ENCODE measurements at places on chromosomes 2 and 18.

DNA sequence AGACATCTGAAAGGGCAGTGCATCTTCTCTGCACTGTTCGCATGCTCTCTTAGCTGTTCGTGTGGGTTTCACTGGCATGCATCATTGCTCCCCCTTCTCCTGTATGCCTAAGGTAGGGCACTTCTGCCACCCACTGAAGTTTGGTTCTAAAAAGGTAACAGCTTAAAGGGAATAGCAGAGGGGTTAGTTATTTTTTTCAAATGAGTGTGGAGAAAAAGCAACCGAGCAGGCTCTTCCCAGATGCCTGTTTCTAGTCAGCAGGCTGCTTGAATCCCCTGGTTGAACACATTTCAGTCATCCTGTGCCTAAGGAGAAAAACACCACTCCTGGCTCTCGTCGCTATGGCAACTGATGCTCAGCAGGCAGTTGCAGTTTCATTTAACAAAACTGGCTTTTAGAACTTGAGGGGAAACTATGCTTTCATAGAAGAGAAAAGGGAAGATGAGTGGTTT, 69.8 kb upstream of the GALNT3 start:
- DNase-seq = no peak

GRCh38 chr2:212181646-212182045, 357.0 kb downstream of the ERBB4 start:
- no peak for DNase-seq

GRCh38 chr2:189152483-189152882, 27.1 kb downstream of the COL5A2 start:
- no peak for DNase-seq

DNA sequence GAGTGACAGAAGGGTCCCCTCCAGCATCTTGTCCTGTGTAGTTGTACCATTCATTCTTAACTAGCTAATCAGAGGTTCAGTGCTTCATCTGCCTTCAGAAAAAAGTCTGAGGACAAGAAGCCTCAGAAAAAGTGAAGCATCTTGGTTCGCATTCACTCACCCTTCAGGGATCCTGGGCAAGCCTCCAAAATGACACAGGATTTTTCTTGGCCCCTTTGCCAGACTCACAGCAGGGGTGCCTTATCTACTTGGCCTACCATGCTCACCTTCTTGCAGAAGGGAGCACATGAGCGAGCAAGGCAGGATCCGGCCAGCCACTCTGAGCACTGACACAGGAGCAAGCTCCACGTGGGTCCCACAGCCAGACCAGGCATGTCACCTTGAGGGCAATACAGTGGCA, 43.1 kb upstream of the XDH start:
- no peak for DNase-seq

DNA sequence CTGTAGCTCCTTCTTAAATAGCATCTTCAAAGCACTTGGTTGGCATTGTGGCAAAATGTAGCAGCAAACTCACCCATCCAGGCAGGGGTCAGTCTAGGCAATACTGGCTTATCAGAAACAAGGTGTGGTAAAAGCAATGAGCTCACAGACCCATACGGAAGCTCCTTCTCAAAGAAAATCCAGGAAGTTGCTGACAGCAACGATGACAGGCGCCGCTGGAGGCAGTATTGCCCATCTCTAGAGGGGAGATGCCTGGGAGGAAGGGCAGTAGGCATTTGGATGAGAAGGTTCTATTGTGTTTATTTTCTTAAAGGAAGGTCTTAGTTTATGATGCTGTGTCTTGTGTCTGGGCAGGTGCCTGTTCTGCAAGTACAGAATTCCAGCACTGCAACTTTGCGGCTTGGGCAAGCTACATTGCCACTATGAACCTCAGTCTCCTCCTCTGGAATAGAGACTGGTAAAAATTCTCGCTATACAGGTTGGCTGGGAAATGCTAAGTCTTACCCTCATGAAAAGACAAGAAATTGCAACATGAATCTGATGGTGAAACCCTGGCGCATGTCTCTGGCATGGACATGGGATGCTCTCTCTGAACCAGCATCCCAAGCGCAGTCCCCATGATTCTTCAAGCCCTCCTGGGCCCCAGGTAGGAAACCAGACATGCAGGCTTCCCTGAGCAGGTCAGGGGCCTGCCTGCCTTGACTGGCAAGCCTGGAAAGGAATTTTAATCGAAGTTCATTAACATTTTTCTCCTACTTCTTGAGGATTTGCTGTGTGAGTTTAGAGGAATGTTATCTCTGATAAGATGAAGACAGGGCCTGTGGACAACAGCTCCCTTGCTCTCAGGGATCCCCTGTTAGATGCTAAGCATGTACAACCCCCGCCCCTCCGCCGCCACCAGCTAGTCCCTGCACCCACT, 156.0 kb downstream of the TFCP2L1 start:
- DNase-seq = peak; percentile 38

GRCh38 chr2:13682540-13683272, 949.8 kb upstream of the LRATD1 start:
- DNase-seq = peak; percentile 78

GRCh38 chr2:7658486-7658885, 741.3 kb downstream of the RNF144A start:
- no peak for DNase-seq

- DNase-seq = no peak
Measured at GRCh38 chr2:25313711-25314513, 27.8 kb downstream of the DNMT3A start.

GRCh38 chr2:204135752-204136151, 199.2 kb downstream of the ICOS start:
- no peak for DNase-seq

DNA sequence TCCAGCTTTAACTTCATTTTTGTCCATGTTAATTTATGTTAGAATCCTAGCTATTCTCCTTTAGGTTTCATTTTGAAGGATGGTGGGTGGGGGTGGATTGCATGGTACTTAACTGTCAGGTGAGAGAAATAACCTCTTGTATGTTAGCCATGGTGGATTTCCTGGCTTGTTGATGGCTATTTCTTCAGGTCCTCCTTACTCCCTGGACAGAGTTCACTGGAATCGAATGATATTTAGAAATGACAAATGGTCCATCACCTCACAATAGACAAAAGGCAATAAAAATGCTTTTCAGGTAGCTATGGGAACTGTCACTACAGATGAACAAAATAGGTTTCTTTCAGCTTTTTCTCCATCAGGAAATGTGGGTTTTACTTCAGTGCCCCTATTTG, 91.7 kb downstream of the EML6 start:
- no peak for DNase-seq

- no peak for DNase-seq
Measured at GRCh38 chr2:195343540-195343939, 313.5 kb upstream of the SLC39A10 start.

- DNase-seq = no peak
Measured at GRCh38 chr18:54528942-54529376, 62.1 kb upstream of the DYNAP start.

- DNase-seq = no peak
Measured at GRCh38 chr2:208183972-208184705, 5.7 kb downstream of the C2orf80 start.

GRCh38 chr2:198374375-198375082, 570.1 kb downstream of the PLCL1 start:
- DNase-seq = peak; percentile 51

- no peak for DNase-seq
Measured at GRCh38 chr18:37980556-37980955, 415.0 kb upstream of the CELF4 start.

DNA sequence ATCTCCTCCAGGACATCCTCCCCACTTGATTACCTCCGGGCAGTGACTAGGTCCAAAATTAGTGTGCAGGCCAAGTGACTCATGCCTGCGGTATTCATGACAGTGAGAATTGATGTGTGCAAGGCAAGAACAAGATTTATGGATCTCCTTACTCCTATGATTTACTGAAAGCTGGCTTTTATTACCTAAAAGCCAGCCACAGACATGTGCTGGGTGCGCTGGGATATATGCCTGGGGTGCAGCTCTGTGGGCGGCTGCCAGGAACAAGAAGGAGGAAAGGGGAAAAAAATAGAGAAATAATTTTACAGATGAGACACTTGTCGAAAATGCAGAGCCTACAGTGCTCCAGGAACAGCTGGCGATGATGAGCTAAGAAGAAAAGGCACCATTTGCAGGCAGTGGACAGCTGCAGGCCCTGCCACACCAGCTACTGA, 359.3 kb downstream of the CMPK2 start:
- no peak for DNase-seq

DNA sequence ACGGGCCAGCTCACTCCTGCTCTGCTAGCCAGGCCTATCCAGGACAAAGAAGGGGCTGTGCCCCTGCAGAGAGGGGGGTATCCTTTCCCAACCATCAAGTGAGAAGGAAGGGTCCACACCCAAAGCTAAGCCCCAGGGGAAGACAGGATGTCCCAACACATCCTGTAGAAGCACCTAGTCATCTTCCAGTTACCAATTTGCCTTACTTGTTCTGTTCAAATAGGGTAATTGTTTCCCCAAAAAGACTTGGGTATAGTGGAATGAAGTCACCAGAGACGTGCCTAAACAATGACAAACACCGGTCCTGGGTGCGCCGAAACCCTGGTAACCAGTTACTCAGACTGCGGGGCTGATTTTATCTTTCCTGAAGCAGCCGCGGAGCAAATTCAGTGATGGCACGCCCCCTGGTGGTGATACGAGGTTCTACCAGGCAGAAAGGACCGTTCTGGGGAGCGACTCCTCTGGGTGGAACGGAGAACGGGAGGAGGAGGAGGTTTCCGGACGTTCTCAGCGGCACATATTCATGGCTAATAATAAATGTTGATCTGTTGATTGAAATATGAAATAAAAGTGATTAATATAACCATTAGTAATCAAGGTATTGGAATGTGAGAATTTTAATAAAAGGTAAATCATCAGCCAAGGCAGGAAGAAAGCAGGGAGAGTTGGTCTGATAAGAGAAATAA, 109.3 kb upstream of the STON1 start:
- peak; percentile 90 for DNase-seq

DNA sequence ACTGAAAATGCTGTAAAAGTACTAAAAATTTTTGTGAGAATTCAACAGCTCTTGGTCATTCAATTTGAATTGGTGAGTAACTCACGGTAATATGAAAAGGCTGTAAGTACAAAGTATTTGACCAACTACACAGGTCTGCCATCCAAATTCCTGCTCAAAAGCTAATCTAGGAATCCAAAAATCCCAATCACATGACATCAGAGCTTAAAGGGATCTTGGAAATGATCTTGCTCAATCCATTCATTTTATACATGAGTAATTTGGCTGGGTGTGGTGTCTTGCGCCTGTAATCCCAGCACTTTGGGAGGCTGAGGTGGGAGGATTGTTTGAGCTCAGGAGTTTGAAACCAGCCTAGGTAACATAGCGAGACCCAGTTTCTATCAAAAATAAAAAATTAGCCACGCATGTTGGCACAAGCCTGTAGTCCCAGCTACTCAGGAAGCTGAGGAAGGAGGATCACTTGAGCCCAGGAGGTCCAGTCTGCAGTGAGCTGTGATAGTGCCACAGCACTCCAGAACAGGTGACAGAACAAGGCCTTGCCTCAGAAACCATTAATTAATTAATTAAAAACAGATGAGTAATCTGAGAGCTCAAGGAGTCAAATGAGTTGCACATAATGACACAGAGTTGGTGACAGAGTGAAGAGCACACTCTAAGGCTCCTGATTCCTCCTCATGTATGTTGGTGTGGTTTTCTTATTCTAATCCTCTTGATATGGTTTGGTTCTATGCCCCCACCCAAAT, 19.8 kb downstream of the SPIRE1 start:
- no peak for DNase-seq

- no peak for DNase-seq
Measured at GRCh38 chr2:43461453-43462073, 134.3 kb downstream of the THADA start.

DNA sequence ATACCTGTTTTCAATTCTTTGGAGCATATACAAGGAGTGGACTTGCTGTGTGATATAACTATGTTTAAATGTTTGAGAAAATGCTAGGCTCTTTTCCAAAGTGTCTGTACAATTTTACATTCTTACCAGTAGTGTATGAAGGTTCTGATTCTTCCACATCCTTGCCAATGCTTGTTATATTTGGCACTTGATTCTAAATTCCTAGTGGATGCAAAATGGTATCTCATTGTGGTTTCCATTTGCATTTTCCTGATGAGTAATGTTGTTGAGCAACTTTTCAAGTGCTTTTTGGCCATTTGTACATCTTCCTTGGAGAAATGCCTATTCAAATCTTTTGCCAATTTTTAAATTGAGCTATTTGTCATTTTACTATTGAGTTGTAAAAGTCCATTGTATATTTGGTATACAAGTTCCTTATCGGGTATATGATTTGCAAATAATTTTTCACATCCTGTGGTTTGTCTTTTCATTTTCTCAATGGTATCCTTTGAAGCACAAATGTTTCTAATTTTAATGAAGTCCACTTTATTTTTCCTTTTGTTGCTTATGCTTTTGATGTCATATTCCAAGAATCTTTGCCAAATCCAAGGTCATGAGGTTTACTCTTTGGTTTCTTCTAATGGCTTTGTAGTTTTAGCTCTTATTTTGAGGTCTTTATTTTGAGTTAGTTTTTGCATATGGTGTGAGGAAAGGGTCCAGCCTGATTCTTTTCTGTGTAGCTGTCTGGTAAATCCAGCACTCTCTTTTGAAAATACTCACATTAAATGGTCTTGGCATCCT, 33.2 kb upstream of the CWC22 start:
- DNase-seq = no peak

DNA sequence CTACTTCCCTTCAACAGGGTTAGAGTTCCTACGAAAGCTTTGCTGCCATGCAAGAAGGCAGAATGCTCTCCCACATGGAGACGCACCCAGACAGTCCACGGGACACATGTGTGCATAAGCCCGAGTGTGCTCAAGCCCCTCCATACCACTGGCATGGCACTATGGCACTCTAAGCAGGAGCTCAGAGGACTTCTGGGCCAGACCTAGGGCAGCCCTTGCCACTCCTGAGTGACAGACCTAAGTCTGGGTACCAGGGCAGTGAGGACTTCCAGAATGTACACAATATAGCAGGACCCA, 11.4 kb upstream of the ARID5A start:
- DNase-seq = no peak

- DNase-seq = peak; percentile 73
Measured at GRCh38 chr2:201432038-201432620, 19.1 kb downstream of the TRAK2 start.

GRCh38 chr2:25230198-25230947, 62.0 kb upstream of the POMC start:
- DNase-seq = no peak

DNA sequence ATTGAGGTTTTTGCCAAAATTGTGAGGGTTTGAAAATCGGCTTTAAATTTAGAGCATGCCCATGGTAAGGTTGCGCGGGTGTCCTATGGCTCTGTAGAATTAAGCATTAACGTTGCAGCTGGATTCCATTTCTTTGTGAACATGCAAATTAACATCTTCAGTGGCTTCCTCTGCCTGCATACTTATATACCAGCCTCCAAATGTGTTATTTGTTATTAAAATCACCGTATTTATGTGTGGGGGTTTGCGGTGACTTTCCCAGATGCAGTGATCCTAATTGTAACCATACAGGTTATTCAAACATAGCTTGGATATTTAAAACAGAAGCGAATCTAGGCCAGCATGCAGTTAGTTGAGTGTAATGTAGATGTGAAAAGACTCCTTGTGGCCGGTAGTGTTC, 80.2 kb downstream of the TGOLN2 start:
- no peak for DNase-seq

DNA sequence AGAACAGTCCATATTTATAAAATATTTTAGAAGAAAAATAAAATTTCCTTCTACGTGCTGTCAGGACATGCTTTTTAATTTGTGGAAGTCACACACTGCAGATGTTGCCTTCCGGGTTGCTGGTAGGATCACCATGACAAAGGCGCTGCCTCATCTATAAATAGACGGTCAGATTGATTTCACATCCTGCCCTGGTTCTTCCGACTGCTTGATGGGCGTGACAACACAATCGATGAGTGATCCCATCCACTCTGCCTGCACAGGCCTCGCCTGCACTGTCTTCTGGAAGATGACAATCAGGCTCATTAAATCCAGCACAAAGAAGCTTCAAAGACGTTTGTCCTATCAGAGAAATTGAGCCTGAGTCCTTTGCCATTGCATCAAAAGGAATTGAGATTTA, 318.9 kb upstream of the TRIB2 start:
- DNase-seq = peak; percentile 22
